ENCODE measurements at places on chromosomes 11 and 22. TPM values are rescaled to one million over a fixed set of nuclear protein-coding genes. Genes with fewer than 3 reads are reported as not detected.

GRCh38 chr11:102617466-102618008, 7.6 kb downstream of the MMP20 start:
- H3K27me3 ChIP-seq, result no peaks in the 10 kb centered on the region
- no peaks in the 10 kb centered on the region for H3K4me1 ChIP-seq
- H3K36me3 ChIP-seq, result no peaks in the 10 kb centered on the region
- H3K4me3 ChIP-seq, result no peak overlapping the region
- DNase-seq, result no peak

DNA sequence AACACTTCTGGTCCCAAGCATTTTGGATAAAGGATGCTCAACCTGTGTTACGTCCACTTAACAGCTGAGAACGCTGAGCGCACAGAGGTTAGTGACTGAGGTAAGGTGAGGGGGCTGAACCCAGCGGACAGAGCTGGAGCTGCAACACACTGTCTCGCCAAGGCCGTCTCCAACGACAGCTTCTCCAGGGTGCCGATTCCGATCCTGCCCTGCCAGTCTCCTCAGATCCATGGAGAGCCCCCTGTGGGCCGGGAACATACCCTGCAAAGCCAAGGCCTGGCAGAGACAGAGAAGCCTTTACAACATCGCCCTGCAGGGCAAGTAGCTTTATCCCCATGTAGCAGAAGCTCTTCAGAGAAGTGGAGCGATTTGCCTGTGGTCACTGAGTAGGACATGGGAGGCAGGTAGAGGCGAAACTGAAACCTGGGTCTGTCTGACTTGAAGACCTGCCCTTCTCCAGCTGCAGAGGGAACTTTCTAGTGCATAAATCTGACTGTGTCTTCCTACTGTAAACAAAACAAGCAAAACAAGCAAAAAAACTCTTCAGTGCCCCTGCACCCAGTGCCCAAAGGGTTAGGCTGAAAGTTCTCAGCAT, 72.8 kb downstream of the SCUBE1 start:
- H3K4me1 ChIP-seq, result no peaks in the 10 kb centered on the region
- no peak for DNase-seq
- H3K27me3 ChIP-seq, result no peaks in the 10 kb centered on the region
- no peaks in the 10 kb centered on the region for H3K36me3 ChIP-seq
- H3K4me3 ChIP-seq, result no peak overlapping the region

- H3K36me3 ChIP-seq, result no peaks in the 10 kb centered on the region
- no peaks in the 10 kb centered on the region for H3K27me3 ChIP-seq
- H3K4me3 ChIP-seq, result no peak overlapping the region
- H3K27ac ChIP-seq, result no peak overlapping the region
Measured at GRCh38 chr11:128711136-128711535, 17.3 kb downstream of the FLI1 start.

TMEM191B gene
- not detected for total RNA-seq

MMP8 gene
- total RNA-seq, result not detected
